Thymus (tissue), 14 donors: ENCODE measurements at places on chromosomes 12 and 14. TPM values are rescaled to one million over a fixed set of nuclear protein-coding genes. Genes with fewer than 3 reads are reported as not detected.

Gene DTX1
- total RNA-seq: 4.4 TPM

Gene SERPINA9
- total RNA-seq: 0.05 TPM

Gene TIMM9
- total RNA-seq: 37.0 TPM

Gene CACNB3
- total RNA-seq: 8.3 TPM

DNA sequence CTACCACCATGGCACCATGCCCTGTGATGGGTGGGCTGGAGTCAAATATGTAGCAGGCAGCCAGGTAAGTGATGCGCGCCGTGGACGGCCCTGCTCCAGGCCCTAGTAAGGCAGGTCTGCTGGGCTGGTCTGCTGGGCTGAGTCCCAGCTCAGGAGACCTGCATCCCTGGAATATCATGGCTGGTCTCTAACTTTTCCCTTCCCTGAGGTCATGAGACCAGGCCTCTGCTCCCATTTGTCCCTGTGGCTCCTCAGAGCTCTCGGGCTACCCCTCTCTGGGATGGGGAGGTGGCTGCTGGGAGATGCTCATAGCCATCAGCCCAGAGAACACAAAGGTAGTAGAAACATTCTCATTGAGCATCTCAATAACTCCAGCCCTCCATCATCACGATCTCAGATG lies 19.8 kb upstream of the KCNA5 start:
- no peak for DNase-seq

DNA sequence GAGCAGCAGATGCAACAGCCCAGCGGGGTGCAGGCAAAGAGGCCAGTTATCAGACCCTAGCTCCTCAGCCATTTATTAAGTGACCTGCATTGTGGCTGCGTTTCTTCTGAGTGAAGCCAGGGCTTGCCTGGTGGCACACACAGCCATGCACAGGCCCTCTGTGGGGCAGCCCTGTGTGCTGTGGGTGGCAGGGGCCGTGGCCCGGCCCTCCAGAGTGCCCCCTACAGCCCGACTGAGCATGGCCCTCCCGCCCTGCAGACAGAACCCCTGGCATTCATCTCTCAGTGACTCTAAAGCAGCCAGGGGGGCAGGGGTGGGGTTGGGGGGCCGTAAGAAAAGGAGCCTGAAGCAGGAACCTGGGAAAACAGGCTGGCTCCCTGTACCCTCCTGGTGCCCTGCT lies 226.0 kb upstream of the PWP1 start:
- no peak for DNase-seq

GRCh38 chr12:107760207-107760808 lies 629 bp downstream of the PRDM4 start:
- DNase-seq: no peak

GRCh38 chr12:13425766-13426165 lies 229.2 kb downstream of the EMP1 start:
- no peak for DNase-seq
